ENCODE measurements at places on chromosomes 1 and 21.

DNA sequence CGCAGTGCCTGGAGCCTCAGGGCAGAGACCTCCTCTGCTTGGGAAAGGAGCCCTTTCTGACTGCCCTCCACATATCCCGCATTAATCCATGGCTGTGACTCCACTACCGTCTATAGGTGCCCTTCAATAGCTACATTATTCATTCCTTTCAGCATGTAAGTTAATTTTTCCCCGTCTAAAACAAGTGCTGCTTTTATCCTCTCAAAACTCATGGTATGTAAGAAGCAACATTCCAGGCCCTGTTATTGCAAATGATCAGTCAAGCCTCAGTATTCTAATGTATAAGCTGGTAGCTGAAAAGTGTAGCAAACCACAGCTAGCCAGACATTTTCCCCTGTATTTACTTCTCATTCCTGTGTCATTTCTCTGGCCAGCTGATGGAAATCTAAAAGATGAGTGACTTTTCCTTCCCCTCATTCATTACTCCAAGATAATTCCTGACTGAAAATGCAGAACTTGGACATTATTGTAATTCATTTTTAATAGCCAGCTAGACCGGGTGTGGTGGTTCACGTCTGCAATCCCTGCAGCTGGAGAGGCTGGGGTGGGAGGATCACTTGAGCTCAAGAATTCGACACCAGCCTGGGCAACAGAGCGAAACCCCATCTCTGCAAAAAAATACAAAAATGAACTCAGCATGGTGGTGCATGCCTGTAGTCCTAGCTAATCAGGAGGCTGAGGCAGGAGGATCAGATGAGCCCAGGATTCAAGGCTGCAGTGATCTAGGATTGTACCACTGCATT lies 88.5 kb upstream of the SOD1 start:
- no peak for DNase-seq

DNA sequence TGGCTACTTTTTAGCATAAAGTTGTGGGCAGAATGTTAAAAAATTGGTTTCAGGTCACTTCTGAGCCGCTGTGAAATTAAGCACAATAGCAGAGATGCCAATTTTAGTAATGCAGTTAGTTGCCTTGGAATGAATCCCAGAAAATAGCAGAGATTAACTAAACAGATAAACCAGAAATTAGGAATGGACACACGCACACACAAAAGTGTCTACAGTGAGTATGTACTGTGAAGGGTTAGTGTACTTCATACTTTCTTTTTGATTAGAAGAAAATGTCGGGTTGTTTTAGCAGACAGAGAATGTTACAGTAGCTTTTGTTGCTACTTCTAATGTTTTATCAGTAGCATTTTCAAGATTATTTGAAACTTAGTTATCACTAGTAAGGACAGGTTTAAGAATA lies 106.7 kb downstream of the LEPR start:
- no peak for DNase-seq

GRCh38 chr1:175219774-175220173 lies 27.2 kb upstream of the KIAA0040 start:
- no peak for DNase-seq

GRCh38 chr1:2235300-2235998 lies 7.3 kb downstream of the SKI start:
- DNase-seq: no peak

GRCh38 chr1:200877010-200877409 lies 4.2 kb downstream of the GPR25 start:
- no peak for DNase-seq

DNA sequence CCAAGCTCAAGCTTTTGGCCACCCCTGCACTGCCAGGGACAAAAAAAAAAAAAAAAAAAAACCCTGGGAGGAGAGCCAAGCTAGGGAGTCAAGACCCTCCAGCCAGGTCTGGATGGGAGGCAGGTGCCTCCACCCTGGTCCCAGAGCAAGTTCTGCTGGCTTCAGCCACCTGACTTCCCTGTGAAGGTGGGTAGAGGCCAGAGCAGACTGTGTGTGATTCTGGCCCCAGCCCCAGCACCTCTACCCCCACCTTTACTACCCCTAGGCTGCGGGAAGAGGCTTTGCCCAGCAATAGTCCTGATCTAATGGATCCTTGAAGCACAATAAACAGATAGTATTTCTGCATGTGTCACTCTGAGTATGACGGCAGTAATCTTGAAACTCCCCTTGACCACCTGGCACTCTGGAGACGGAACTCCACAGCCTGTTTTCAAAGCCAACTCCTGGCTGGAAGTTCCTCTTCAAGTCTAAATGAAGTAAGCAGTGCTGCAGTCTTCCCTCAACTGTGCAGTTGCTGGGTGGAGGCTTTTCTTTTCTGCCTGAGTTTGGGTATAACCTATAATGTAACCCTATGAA lies 9.8 kb downstream of the PDZK1IP1 start:
- no peak for DNase-seq

DNA sequence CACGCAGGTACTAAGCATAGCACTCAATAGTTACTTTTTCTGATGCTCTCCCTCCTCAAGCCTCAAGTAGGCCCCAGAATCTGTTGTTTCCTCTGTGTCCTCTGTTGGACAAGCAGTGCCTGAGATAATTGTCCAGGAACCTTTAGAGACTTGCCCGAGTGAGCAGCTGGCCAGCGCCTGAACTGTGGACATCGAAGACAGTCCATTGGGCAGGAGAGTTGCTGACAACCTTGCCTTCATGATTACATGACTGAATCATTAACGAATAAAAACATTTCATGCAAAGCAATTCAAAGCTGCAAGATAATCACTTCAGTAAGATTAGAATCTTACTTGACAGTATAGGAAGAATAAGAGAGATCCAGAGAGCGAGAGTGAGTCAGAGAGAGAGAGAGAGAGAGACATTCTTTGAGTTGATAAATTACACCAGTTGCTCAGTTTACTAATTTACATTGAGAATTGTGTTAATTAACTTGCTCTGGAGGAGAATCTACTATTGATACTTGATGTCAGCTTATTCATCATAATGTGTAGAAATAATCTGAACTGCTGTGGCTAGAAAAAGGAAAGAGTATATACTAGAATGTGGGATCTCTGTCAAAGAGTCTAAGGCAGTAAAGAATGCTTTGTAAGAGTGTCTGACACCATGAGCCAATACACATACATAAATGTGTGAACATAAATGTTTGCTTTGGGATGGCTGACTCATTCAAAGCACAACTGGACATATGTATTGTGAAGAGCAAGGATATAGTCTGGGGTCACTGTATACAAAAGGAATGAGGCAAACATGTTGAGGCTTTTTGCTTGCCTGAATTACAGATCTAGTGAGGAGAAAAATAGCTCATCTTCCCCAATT lies 216.0 kb downstream of the ZNF326 start:
- no peak for DNase-seq

- no peak for DNase-seq
Observed at GRCh38 chr1:36542962-36543515, 60.3 kb upstream of the CSF3R start.

DNA sequence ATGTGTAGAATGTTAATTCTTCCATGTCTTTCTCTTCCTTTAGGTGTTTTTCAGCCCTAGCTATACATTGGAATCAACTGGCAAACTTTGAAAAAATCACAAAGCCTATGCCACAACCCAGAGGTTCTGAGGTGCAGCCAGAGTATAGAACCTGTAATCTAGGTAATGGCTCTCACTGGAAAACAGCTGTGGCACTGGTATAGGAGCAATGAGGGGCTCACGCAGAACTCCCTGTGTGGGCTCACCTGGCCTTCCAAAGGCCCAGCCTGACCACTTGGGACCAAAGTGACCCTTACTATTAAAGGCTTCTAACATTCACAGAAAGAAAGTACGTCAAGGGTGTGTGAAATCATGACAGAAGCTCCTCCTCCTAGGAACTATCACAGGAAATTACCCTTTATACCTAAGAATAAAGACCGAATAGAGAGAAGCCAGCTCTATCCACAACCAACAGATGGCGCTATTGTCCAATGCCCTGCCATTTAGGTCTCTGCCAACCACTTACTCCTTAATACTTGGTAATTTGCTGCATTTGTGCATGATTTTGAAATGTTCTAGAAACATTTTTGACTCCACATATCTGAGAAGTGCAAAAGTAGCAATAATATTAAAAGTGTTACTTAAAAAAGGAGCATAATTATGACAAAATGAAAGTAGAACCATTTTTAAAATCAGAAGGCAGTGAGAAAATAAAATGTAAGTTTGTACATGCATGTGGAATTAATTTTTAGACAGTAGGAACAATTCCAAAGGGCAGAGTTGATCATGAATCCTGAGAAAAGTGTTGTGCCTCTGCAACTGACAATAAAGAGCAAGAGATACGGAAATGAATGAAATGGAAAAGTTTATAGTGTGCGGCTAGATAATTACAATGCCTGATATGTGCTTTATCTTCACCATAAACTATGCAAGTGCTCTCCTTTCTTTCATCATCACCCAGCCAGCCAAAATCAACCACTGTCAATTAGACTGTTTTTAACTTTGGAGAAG lies 93.1 kb upstream of the HAO2 start:
- DNase-seq: no peak

- no peak for DNase-seq
Observed at GRCh38 chr1:115980998-115981993, 5.0 kb downstream of the SLC22A15 start.

- no peak for DNase-seq
Observed at GRCh38 chr1:228332797-228333738, 73.6 kb downstream of the TRIM11 start.

GRCh38 chr1:58895559-58896145 lies 111.8 kb upstream of the JUN start:
- DNase-seq: no peak

- DNase-seq: no peak
Observed at GRCh38 chr1:11470912-11471311, 8.0 kb upstream of the DISP3 start.

Measured in stimulated activated CD4-positive, alpha-beta T cell treated with anti-CD3 and anti-CD28 coated beads, TNF-alpha, amount 100 ng/mL, for 4 hours (primary cell).